ENCODE measurements at places on chromosomes 5 and 9.

GRCh38 chr9:304519-305185 lies 90.0 kb downstream of the DOCK8 start:
- no peak for DNase-seq

DNA sequence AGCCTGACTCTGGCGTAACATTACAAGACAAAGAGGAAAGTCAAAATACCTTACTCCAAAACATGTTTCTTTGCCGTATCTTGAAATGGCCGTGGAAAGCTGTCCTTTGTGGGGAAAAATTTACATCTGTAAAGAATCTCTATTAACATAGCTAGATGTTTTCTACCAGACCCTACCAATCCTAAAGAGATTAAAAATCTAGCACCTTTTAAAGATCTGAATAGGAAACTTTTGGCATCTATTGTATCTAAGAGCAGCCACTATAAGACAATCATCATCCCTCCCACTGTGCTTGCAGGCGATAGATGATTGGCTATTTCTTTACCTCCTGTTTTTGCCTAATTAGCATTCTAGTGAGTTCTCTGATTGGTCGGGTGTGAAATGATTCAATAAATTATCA lies 82.5 kb upstream of the SNCAIP start:
- no peak for DNase-seq

GRCh38 chr9:134623258-134624066 lies 18.1 kb upstream of the COL5A1 start:
- no peak for DNase-seq

DNA sequence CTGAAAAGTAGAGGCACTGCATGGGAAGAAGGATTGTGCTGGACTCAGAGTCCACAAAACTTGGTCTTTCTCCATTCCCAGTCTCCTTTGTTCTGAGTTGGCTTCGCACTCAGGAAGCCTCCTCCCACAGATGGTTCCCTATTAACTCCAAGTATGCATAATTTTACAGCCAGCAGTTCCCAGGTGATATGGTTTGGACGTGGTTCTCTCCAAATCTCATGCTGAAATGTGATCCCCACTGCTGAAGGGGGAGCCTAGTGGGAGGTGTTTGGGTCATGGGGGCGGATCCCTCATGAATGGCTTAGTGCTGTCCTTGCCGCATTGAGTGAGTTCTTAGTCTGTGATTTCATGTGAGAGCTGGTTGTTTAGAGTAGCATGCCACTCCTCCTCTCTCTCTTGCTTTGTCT lies 86.6 kb downstream of the FEM1C start:
- DNase-seq = no peak

- peak; percentile 11 for DNase-seq
Measured at GRCh38 chr5:72817076-72817481, 618 bp downstream of the TNPO1 start.

DNA sequence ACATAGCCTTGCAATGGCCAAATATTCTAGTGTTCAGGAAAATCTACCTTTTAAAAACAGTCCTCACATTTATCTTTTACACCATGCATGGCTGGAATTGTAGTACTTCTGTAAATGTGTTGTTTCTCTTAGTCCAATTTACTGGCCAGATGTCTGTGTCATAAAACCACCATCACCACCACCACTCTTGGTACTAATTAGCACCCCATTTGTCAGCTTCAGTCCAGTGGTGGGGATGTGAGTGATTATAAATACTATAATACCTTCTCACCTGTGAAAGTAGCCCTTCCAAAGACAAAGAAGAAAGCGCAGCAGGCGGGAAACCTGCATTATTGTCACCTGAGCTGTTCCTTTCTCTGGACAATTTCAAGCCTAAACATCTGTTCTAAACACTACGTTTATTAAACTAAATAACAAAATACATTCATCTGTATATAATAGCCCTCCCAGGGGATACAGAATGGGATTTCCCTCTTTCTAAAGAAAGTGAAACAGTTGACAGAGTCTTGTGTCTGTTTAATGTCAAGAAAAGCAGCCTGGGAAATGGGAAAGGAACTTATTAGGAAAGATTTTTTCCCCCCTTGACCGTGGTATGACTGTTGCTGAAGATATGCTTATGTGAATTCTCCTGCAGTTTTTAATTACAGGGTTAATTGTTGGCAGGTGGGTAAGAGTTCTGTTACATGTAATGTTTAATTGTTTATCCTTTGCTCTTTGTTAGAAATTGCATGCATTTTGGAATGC lies 144.5 kb upstream of the NUDT12 start:
- DNase-seq = no peak

DNA sequence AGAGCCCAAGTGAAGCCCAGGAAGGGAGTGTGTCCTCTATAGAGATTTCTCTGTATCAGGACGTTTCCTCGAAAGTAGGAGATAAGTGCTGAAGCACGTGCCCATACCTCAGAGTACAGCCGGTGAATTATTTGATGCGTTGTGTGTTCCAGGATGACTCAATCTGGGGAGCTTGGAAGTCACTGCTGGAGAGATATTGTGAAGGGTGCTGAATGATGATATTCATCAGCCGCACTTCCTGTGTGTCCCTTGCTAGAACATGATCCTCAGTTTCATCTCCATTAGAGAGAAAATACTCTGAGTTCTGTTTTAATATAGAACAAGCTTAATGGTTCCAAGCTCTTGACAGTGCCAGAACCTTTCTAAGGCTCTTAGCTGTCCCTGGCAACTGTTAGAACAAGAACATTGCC lies 402.3 kb upstream of the ADAMTSL1 start:
- no peak for DNase-seq

DNA sequence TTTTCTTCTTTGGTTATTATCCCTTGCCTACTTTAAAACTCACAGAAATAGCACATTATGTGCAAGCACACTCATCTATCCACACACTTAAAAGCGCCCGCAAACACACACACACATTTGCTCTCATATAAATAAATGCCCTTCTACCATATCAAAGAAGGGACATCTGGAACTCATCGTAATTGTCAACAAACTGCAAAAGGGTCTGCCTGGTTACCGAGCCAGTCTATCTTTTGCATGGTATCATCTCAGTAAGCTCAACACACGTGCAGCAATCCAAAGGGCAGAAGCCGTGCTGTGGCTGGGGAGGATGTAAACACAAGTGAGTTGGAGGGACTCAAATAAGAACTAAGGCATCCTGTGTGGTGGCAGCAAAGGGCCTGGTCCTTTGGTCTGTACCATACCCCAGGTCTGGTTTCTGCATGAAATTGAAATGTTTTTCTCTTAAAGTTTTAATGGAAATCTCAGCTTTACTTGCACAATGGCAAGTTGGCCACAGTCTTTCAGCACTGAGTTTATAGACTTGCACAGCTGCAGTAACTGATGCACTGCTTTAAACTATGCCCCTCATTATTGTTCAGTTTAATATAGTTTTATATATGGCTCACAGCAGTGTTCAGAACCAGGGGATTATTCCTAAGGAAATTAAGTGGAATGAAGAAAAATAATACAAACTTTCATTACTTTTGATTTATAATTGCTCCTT lies 331.0 kb downstream of the ADAMTS6 start:
- no peak for DNase-seq

DNA sequence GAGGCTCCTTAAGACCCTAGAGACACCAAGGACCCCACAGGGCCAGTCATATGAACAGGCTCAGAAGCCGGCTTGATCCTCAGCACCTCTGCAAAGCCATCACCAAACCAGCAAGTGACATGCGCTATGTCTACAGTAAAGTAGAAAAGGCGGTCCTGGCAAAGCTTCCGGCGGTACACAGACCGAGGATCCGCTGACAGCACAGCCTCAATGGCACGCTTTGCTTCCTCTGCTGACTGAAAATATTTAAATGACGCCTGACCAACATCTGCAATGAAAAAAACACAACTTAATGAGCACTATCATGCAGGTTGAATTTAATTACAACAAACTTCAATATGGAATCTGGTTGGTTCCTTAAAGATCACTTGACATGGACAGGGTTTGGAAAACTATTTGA lies 17.6 kb downstream of the TRMO start:
- no peak for DNase-seq

DNA sequence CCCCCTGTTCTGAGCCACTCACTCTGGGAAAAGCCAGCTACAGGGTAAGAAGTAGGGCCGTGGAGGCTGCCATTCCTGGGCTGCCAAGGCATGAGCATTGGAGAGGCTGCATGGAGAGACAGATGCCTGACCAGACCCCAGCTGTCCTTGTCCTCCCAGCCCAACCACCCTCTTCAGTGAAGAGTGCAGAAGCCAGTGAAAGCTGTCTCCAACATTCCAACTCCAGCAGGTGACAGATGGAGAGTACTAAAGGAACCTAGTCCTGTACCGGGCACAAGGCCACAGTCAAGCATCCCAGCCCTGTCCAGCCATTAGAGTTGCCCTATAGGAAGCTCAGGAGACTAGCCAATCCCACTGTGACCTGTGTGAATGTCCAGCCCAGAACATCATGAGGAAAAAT lies 165.1 kb downstream of the DIRAS2 start:
- DNase-seq = no peak

DNA sequence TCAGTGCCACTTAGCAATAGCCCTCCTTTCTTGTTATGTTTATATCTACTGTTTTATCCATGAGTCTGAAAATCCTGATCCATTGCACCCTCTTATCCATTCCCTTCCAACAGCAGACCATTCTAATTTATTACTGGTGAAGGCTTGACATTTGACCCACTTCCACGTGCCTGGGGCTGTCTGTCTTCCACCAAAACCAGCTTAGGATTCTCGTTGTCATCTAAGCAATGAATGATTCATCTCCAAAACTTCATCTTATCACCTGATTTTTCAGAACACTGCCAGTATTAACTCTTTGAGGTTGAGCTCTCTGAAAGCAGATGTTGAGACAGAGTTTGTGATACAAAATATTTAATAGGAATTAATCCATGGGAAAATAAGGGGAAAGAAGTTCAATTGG lies 277.8 kb upstream of the FBXL7 start:
- no peak for DNase-seq

DNA sequence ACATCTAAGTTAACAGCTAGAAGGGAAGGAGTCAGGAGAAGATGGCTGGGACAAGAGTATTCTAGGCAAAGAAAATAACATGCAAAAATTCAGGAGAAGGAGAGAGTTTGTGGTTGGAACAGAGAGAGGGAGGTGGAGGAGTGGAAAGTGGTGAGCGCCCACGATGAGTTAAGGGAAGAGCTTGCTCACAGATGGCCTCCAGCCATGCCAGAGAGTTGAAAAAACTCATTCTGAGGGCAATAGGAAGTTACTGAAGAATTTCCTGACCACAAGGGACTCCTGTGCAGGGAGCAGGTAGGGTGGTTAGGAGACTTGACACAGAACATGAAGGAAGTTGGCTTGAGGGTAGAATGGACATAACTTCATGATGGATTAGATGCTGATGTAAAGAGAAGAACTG lies 159.7 kb downstream of the DOCK2 start:
- DNase-seq = no peak
